ENCODE measurements at places on chromosomes 7 and 10. TPM values are rescaled to one million over a fixed set of nuclear protein-coding genes. Genes with fewer than 3 reads are reported as not detected.

The JAZF1 gene
- polyA plus RNA-seq = 26.0 TPM

The PIK3CG gene
- polyA plus RNA-seq = 2.1 TPM

The STK31 gene
- 1.1 TPM for polyA plus RNA-seq

The SLC18A3 gene
- not detected for polyA plus RNA-seq

The COL1A2 gene
- 3,345 TPM for polyA plus RNA-seq

The SLC39A12 gene
- polyA plus RNA-seq = not detected

The SLC26A5 gene
- 0.13 TPM for polyA plus RNA-seq

The GIMAP4 gene
- 20.1 TPM for polyA plus RNA-seq

The MLXIPL gene
- polyA plus RNA-seq = 0.10 TPM

The ASIC3 gene
- polyA plus RNA-seq = 6.8 TPM

The TUBB8 gene
- not detected for polyA plus RNA-seq

The LRGUK gene
- polyA plus RNA-seq = 1.0 TPM

The FZD8 gene
- polyA plus RNA-seq = 21.9 TPM

GRCh38 chr10:100829933-100830727 lies 82.6 kb upstream of the SLF2 start:
- no peak for DNase-seq

DNA sequence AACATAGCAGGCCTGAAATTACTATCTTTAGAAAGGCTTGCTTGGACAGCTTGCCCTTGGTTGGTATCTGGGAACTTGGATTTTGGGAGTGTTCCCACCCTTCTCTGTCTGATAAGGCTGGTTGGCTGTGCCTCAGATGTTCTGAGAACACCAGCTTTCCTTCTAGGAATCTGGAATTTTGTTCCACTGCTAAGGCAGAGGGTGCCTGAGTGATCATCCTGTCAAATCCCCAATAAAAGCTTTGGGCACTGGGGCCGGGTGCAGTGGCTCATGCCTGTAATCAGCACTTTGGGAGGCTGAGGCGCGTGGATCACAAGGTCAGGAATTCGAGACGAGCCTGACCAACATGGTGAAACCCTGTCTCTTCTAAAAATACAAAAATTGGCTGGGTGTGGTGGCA lies 5.0 kb downstream of the TRUB1 start:
- DNase-seq = no peak

GRCh38 chr10:70378122-70378521 lies 4.3 kb downstream of the LRRC20 start:
- no peak for DNase-seq

DNA sequence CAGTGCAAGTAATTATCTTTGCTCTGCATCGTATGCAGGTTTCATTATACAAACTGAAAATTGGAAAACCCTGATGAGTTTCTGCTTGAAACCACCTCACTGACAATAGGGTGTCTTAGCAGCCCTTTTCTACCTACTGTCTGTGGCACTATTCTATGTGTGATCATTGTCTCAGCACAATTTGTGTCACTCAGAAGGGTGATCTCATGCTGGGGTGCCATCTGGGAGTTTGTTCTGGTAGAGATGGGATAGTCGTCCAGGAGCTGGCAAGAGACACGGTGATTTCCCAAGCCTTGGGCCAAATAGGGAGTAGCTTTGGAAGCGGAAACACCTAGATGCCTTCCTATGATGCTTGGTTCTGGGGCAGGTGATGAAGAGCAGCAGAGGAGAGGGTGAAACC lies 186.3 kb downstream of the FRMD4A start:
- DNase-seq = no peak

DNA sequence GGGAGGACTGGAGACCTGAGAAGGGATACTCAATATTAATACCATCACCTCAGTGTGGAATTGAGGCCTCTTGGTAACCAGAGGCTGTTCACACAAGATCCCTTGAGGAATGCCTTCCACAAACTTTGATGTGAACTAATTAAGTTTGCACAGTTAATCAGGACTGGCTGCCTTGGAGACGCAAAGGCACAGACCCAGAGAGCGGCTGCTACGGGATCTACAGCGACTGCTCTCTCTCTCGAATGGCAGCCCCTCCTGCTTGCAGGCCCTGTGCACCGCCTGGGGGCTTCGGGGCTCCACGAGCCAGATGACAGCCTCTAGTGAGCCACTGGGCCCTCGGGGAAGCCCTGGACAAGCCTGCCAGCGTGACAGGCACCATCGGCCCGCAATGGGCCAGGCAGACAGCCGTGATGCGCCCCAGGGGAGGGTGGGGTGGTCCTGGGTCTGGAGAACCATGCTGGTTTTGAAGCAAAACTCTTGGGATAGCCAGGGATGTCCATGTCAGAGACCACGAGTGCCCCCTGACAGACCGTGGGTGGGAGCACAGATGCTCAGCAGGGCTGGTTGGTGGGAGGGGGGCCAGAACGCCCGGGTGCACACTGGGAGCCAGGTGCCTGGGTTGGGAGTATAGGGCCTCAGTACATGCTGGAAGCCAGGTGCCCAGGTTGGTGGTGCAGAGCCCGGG lies 195.6 kb downstream of the ELFN1 start:
- no peak for DNase-seq

- DNase-seq = no peak
These were observed 96.2 kb downstream of the C10orf105 start for GRCh38 chr10:71623098-71623985.

- no peak for DNase-seq
These were observed 4.2 kb downstream of the SMNDC1 start for GRCh38 chr10:110300486-110300986.

DNA sequence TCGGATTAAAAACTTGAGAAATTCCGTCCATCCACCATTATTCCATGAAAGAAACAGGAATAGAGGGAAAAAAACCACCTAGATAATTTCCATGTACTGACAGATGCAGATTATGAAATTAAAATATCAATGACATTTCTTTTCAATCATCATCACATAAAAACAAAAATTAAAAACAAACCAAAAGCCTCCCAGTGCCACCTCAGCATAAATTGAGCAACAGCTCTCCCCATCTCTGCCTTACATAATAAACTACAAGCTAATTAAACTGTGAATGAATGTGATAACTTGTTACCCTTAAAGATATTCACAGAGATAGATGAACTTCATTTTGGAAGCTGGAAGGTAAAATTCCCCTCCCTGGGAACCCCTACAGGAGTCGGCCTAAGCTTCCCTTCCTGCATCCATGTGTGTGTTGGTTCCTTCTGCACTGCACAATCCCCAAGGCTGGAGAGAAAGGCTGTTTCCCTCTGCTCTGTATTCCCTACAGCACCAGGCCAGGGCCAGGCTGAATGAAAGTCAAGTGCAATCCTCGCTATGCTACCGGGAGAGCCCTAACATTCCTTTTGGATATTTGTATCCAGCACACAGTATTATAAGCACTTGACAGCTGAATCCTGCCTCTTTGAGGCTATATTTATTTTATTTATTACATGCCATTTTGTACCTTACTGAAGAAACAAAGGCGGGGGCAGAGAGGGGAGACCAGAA lies 8.1 kb downstream of the CCDC6 start:
- DNase-seq = no peak

- no peak for DNase-seq
These were observed 29.7 kb upstream of the GTF2I start for GRCh38 chr7:74627661-74628411.

- DNase-seq = no peak
These were observed 417.1 kb downstream of the GPAM start for GRCh38 chr10:111766464-111766863.

GRCh38 chr10:88562152-88562551 lies 21.0 kb downstream of the RNLS start:
- no peak for DNase-seq

- no peak for DNase-seq
These were observed 6.0 kb downstream of the PDGFA start for GRCh38 chr7:513521-514166.

DNA sequence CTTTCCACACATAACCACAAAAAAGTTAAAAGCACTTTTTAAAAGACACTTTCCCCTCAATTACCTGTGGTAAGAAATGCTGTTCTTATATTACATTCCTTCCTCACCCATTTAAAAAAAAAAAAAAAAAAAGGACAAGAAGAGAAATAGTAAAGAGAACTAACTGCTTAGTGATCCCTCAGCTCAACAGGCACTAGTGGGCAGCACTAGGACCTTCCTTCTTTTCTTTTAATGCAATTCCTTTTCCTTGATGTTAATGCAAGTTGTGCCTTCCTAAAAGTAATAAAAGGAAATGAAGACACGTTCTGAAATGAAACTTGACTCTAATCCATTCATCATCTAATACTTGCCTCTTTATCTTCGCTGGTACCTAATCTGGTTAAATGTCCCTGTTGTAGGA lies 189.7 kb downstream of the TCF7L2 start:
- DNase-seq = no peak

DNA sequence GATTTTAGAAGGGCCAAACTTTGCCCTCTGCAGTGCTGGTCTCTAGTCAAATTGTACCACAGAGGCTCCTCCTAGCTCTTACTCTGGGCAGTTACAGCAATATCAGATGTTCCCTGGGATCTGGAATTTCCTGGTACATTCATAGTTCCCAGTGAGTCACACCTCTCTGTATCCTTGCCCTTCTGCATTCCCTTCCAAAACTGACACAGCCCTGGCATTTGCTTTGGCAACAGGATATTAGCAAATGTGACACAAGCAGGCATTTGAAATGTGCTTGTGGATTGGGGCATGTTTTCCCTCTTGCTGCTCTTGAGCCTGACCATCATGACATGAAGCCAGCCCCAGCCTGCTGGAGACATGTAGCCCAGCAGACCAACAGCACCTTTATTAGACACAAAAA lies 284.7 kb upstream of the AKR1E2 start:
- no peak for DNase-seq

- no peak for DNase-seq
These were observed 50.0 kb downstream of the RAB11FIP2 start for GRCh38 chr10:117996709-117997108.

DNA sequence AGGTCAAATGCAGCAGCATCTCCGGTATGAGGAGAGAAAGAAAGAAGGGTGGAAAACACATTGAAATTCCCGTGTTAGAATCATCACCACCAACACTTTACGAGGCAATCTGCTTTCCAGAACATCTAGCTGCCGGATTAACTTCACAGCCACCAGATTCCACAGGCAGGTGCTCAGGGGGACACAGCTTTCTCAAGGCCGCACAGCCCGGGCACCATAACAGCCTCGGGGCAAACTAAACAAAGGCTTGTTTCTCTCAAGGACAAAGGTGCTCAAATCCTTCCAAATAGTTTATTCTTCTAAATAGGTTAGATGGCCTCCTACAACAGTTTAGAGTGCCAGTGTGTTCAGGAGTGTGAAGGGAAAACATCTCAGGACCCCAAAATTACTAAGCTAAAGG lies 156.3 kb downstream of the DIP2C start:
- no peak for DNase-seq

DNA sequence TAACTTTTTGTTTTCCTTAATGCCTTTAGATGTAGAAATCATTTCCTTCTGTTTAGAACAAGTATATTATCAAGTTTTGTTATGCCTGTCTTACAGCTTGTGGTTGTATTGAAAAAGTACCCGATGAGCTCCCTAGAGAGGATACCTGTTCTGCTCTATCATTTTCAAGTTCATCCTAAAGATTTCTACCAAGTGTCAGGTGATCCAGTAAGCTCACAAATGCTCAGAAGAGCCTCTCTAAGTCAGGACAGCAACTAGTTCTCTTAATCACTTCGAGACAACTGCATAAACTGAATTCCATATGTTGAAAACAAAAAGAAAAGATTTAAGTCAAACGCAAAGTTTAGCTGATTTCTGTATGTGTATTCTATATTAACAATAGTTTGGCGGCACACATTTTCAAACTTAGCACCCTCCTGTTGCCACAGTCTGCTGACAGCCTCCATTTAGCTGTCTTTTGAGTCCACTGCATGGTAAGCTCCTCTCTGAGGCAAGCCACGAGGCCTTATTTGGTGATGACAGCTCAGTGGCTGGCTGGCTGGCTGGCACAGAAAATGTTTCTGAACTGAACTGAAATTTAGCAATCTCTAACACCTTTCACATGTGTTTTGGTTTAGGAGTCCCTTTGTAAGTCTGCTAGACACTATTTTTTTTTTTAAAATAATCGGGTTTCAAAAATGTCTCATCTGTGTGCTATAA lies 59.4 kb downstream of the SEMA3C start:
- no peak for DNase-seq

GRCh38 chr10:58952747-58953466 lies 223.5 kb upstream of the PHYHIPL start:
- peak; percentile 65 for DNase-seq

DNA sequence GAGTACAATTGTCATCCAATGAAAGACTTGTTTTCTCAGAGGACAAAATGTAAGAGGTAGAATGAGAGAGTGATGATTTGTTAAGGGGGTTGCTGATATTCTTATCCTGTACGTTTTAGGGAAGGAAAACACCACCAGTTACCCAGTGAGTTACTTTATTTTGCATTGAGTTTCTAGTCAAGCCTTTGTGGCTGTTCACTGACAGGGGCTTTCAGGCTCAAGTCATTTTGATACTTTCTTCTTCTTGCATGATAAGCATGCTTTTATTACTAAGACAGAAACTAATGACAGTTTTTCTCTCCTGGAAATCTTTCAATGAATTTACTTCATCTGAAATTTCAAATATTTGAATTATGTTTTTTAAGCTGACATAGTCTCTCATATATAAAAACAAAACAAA lies 710.2 kb upstream of the POM121L12 start:
- DNase-seq = no peak

- no peak for DNase-seq
These were observed 303.8 kb upstream of the ZMIZ1 start for GRCh38 chr10:78764846-78765430.

DNA sequence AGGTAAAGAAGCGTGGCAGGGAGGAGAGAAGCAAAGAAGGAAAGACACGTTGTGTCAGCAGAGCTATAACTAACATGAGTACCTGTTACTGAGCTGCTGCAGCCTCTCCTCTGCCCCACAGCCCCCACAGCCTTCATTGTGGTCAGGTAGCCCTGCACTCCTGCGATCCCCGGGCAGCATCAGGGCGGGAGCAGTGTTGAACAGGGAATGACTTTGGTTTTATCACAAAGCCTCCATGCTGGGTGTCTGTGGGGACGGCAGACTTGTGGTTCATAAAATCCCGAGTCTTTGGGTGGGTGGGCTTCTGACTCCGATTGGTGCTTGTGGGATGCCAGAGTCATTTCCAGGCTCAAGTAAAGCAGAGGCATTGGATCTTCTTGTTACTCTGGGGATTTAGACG lies 14.8 kb upstream of the PRKAG2 start:
- no peak for DNase-seq

DNA sequence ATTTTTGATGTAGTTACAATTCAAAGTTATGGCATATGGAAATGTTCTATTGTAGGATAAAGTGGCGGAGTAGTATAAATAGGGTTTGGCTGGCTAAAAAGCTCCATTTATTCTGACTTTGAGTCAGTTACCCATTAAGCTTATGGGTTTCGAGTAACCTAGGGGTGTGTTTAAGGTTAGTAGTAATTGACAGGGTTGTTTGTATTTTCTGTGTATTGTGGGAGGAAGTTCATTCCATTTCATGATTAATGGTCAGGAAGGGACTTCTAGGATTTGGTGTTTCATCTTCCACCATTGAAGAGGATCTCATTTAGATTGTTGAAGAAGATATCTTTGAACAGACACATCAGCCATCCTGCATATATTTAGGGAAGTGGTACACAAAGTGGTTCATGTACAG lies 75.0 kb downstream of the BICC1 start:
- DNase-seq = no peak

GRCh38 chr10:85598646-85599045 lies 767.9 kb downstream of the GRID1 start:
- no peak for DNase-seq
